ENCODE measurements at places on chromosomes 6 and 20.

- DNase-seq = no peak
These were observed 124.2 kb downstream of the PLEKHG1 start for GRCh38 chr6:150723857-150724256.

- no peak for DNase-seq
These were observed 494.2 kb upstream of the JARID2 start for GRCh38 chr6:14751645-14752175.

- no peak for DNase-seq
These were observed 287.0 kb upstream of the CHD6 start for GRCh38 chr20:41905199-41905598.

DNA sequence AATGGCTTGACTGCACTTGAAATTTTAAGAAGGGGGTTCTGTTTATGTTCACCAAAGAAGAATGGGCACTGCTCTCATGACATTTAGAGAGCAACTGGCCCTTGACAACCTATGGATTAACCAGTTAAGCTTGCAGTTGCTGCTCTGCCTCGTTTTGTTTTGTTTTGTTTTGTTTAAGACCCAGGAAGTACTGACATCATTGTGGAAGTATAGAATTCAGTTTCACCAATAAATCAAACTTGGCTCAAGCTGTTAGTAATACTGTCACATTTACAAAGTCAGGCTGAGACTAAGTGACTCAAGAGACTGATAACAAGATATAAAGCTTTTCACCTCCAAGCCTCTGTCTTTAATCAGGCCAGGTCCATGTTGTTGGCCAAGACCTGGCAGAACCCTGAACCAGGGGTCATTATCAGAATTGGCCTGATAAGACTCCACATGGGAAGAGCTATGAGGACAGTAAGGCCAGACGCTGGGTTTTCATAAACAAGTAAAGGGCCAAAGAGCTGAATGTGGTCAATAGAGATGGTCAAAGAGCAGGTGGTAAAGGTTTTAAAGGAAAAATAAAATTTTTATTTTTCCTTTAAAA lies 99.4 kb upstream of the VGLL2 start:
- no peak for DNase-seq

All from posterior cingulate gyrus (tissue), 11 donors.